H54 (cell line): ENCODE measurements at places on chromosomes 2 and 18.

DNA sequence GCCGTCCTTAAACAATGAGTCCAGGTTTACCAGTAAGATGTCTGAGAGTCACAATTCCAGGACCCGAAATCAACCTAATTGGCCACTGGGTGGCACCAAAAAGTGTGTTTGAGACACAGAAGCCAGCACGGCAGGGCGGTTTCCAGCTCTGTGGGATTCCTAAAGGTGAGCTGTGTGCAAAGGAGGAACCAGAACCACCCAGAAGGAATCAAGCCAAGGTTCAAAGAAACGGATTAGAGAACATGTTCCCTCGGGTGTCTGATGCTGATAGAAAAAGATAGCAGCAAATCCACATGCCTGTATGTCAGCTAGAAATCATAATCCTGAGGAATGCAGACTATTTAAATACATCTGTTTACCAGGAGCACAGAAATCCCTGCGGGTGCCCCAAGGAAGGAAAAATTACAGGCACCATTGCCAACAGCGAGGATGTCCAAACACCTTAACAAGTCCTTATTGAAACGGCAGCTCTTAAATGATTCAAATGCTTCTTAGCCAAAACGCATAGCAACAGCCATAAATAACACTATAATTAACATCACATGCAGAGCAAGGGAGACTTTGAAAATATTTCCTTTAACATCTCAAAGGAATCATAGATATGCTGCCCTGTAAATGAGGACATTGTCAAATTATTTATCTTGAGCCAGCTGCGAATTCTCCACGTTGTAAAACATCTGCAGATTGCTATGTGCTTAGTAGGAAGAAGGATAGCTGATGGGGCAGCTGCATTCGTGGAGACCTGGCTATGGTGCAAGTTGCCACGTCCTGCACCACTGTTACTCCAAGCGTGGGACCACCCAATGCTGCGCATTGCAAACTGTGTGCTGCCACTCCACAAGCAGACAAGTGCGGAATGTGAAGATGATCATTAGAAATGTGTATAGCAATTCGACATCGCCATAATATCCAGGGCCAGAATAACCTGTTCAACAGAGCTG, 318.7 kb upstream of the NCKAP5 start:
- DNase-seq: peak; percentile 48

GRCh38 chr18:25239581-25240419, 112.2 kb downstream of the ZNF521 start:
- DNase-seq: no peak

DNA sequence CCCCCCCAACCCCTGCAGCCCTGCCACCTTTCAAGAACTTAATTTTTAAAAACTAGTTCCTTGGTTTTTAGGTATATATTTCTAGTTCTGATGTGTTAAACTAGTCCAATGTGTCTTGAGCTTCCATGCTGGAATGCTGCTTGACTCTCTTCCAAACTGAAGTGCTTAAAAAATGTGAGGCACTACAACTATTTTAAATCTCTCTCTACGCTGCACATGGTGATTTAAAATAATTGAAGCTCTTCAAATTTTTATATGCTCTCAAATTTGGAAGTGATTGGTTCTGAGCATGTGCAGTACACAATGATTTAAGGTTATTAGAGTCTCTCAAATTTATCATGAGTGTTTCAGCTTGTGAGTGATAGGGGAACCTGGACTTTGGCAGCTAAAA, 192.6 kb upstream of the ZEB2 start:
- no peak for DNase-seq

GRCh38 chr2:118176601-118177000, 88.3 kb downstream of the INSIG2 start:
- DNase-seq: no peak

DNA sequence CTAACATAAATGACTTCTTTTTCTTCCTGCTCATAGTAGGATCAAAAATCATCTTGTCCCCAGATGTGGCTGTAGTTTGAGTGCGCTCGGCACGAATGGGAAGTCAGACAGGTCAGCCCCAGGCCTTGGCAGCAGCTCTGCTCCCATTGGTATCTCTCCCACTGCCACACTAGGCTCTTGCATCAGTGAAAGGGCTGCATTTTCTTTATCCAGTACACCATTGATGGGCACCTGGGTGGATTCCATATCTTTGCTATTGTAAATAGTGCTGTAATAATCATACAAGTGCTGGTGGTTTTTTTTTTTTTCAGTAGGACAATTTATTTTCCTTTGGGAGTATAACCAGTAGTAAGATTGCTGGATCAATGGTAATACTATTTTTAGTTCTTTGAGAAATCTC, 865.5 kb downstream of the CCDC85A start:
- no peak for DNase-seq

DNA sequence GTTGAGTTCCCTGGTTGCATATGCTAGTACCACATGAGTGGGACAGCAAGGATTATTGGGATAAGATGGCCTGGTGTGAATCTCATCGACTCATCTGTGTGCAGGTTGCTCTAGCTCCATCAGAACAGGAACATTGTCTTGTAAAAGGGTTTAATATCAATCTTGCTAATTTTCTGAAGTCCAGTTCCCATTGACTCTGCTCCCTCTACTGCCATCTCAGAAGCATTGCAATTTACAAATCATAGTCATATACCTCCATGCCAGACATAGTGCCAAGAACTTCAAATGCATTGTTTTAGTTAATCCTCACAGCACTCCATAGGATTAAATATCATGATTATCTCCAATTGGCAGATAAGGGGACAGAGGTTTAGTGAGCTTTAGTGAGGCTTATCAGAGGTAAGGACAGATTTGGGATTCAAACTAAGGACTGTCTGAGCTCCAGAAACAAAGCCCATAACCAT, 4.8 kb upstream of the STAT4 start:
- DNase-seq: no peak

GRCh38 chr2:218046238-218046637, 22.8 kb upstream of the RUFY4 start:
- DNase-seq: no peak

- DNase-seq: no peak
These were observed 16.8 kb upstream of the MYCN start for GRCh38 chr2:15923597-15923996.

DNA sequence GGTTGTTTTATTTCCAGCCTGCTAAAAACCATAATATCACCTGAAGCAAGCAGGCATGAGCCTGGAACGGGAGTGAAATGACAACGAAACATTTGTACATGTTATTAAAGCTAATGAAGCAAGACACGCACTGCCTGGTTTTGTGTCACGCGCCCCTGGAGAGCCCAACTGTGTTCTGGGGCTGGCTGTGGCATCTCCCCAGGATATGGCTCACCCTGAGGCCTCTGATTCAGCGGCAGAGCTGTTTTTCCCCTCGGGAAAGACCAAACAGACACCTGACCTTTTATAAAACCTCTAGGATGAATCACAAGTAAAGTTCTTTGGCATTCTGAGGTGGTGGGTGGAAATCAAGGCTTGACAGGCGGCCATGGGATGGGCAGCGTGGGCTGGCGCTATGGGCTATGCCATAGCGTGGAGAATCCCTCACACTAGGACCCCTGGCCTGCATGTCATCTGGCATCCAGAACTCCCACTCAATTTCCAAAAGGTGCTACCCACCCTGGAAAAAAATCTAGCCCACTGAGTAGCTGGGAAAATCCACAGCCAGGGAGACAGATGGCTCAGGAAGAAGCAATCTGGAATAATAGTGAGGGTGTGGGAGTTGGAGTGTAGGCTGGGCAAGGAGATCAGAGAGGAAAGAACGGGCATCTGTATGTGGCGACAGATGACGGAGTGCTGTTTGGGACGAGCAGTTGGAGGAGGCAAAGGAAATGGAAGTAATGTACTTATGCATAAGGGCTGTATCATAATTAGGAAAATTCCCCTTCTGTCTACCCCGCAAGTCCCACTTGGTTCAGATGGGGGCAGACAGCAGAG, 262.0 kb downstream of the AFF3 start:
- DNase-seq: peak; percentile 53

DNA sequence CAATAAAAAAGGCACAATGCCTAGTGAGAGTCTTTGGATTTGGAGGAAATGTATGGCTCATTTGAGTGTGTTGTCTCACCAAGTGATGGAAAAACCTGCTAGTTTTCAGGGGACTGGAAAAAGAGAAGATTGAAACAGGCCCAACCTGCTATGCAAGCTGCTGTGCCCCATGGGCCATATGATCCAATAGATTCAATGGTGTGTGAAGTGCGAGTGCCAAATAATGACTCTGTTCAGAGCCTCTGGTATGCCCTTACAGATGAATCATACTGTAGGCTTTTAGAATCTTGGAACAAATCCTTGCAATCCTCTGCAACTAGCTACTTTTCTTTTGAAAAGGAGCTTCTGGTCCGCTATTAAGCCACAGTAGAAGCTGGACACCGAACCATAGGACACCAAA, 529.8 kb upstream of the CNTNAP5 start:
- DNase-seq: no peak

- DNase-seq: no peak
These were observed 1662.1 kb upstream of the NXPH2 start for GRCh38 chr2:140442319-140442718.

DNA sequence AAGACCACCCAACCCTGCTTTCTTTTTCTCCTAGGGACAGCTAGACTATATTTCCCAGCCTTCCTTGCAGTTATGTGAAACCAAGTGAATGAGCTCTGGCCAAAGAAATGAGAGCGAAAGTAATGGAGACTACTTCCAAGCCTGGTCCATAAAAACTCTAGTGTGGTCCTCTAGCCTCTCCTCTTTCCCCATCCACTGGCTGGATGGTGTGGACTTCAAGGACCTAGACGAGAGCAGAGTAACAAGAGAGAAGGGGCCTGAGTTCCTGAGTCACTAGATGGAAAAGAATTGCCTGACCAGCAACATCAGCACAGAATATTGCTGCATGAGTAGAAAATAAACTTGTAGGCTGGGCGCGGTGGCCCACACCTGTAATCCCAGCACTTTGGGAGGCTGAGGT, 2.9 kb upstream of the TMSB10 start:
- DNase-seq: no peak

DNA sequence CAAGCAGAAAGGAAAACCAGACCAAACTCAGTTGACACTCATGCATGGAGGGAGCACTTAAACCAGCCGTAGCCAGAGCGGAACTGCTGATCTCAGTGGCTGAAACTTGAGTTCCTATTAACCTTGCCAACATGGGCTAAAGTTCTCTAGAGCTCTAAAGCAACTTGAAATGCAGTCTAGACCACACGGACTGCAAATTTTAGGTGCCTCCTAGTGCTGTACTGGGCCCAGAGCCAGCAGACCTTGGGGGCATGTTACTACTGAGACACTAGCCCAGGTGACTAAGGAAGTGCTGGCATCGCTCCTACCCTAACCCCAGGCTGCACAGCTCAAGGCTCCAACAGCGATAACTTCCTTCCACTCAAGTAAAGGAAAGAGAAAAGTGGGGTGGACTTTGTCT, 236.5 kb downstream of the AKAIN1 start:
- DNase-seq: no peak

GRCh38 chr2:237733677-237734300, 64.8 kb upstream of the RBM44 start:
- no peak for DNase-seq

DNA sequence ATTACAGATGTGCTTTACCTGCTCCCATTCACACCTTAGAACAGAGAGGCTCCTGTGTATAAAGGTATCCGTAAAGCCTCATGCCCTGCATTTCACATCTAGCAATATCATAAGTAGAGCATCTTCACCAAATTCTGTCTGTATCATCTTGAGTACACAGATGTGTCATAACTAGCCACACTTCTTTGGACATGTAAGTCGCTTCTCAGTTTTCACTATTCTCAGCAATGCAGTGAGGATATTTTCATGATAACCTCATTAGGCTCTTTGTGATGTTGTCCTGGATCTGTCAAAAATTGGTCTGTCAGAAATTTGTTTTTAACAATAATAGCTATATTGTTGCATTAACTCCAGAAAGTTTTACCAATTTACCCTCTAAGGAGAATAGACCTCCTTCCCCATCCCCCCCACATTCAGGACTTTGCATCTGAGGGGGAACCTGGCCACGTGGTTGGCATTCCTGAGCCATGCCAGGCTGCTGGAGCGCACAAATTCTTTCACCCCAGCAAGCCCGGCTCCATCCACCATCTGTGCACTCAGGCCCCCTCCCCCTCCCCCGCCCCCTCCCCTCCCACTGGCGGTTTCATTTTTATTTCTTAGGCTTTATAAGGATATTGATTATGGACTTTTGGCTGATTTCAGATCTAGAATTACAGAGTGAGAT, 34.1 kb downstream of the AGAP1 start:
- DNase-seq: no peak

DNA sequence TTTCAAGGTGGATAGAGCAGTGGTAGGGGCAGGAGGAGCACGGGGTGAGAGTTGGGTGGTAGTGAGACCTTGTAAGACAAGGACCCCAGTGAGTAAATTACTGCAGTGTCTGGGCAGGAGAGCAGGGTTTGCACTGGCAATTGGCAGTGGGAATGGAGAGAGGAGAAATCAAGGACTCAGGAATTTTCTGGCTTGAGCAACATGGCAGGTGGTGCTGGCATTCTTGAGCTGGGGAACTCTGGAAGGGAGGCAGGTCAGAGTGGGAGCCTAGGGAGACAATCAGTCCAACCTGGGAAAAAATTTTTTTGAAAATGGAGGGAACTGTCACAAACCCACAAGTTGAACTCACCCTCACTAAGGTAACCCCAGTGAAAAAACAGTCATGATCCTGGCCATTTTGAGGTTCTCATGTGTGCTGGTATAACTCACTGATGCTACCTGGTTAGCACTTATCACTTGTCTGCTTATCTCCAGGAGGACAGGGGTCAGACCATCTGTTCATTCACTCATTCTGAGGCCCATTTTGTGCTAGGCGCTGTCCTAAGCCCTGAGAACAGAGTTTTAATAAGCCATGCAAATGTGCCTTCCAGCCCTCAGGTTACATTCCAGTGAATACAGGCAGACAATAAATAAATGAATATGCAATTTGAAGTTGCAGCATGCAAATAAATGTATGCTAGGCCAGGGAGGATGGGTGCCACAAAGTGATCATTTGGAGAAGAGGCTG, 92.2 kb upstream of the SEC11C start:
- DNase-seq: no peak

DNA sequence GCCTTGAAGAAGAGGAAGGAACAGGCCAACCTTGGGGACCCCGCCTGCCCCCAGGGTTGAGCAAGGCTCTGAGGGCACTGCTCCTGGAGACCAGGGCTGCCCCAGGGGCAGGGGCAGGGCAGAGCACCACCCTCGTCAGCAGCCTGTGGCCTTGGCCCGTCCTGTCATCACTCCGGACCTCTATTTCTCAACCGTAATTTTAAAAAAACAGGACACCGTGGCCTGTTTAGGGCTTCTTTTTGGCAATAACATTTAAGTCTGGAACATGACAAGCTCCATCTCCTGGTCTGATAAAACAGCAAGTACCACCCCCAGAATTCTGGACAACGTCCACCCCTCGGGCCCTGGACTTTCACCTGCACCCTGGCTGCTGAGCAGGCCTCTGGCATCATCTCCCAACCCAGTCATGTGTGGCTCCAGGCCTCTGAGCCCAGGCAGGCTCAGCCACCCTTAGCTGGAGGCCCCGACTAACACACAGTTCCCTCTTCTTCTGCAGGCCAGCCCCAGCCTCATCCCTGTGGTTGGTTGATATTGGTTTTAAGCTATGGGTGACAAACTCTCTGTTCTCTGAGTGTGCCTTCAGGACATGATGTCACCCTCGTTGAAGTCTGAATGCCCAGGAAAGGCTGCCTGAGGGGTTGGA, 22.6 kb upstream of the ID2 start:
- DNase-seq: no peak

- DNase-seq: no peak
These were observed 91.5 kb downstream of the RAD51AP2 start for GRCh38 chr2:17426743-17427142.
